ENCODE measurements at places on chromosomes 2 and 18.

- DNase-seq, result no peak
Measured at GRCh38 chr2:12057436-12058166, 311.2 kb downstream of the LPIN1 start.

GRCh38 chr2:9378433-9379390 is 44.6 kb downstream of the ITGB1BP1 start:
- no peak for DNase-seq

GRCh38 chr18:70301667-70302066 is 12.8 kb downstream of the SOCS6 start:
- DNase-seq, result no peak

GRCh38 chr2:226002438-226002837 is 602.9 kb downstream of the NYAP2 start:
- peak; percentile 14 for DNase-seq

DNA sequence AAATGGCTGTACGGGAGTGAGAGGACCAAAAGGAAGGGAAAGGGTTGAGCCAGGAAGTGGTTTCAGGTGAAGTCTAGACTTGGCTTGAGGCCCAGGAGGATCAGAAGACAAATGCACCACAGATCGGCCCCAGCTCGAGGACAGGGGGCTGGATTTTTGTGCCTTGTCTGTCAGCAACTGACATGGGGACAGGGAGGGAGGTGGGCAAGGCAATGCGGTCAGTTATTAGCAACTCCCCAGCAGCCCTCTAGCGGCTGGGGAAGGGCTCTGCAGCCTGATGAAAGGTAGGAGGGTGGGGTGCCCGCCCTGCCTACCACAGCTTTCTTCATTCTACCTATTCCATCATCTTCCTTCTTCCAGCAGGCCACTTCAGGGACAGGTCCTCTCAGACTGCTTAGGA is 50.0 kb downstream of the CPO start:
- DNase-seq, result no peak

DNA sequence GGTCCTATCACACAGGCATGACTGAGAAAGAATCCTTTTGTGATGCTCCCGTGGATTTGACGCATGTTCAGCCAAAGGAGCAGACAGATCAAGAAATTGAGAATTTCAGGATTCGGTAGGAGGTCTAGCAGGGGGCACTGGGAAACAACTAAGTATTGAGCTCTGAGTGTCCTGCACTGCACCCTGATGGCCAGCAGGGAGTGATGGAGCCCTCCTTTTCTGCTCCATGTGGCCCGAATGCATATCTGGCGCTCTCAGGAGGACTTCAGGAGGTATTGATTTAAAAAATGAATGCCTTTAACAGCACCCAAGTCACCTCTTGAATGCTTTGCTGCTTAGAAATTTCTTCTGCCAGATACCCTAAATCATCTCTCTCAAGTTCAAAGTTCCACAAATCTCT is 58.0 kb downstream of the ZNF519 start:
- no peak for DNase-seq

DNA sequence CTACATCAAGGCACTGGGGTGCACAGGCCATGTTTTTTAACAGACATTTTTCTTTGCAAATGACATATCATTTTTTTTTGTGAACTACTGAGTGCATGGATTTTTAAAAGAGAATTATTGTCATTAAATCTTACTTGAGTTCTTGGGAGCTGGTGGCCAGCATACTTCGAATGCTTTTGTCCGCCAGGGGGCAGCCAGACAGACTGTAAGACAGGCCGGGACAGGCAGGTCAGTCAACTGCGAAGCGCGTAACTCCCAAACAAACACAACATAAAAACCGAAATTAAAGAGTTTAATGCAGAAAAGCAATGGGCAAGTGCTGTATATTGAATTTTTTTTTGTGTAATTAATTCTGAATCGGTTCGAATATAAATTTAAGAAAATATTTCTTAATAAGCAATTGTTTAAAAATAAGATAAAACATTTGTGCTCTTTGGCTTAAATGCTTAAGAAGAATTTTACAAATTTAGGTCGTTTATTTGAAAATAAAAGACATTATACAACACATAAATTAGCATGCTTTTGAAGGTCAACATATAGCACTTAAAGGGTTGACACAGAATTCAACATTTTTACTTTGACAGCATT is 142.2 kb upstream of the PXDN start:
- peak; percentile 29 for DNase-seq

- no peak for DNase-seq
Measured at GRCh38 chr2:18551623-18552022, 8.8 kb downstream of the RDH14 start.

DNA sequence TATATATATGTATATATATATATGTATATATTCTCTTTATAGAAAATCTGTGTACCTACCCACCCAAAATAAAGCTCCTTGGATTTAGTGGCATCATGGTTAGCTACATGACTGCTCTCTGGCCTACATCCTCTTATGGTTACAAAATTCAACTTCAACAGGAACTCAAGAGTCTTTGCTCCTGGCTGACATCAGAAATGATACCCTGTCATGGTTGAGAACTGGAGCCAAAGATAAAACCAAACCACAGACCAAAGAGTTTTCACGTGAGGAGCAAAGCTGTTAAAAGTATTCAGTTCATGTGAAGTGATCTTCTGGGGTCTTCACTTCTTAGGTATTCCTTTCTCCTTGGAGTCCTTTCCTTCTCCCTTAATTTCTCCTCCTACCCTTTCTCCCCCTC is 476.3 kb downstream of the SOX11 start:
- DNase-seq, result no peak

GRCh38 chr2:144582651-144583380 is 62.9 kb upstream of the ZEB2 start:
- DNase-seq, result no peak

GRCh38 chr2:30915486-30915885 is 108.2 kb upstream of the CAPN13 start:
- no peak for DNase-seq

DNA sequence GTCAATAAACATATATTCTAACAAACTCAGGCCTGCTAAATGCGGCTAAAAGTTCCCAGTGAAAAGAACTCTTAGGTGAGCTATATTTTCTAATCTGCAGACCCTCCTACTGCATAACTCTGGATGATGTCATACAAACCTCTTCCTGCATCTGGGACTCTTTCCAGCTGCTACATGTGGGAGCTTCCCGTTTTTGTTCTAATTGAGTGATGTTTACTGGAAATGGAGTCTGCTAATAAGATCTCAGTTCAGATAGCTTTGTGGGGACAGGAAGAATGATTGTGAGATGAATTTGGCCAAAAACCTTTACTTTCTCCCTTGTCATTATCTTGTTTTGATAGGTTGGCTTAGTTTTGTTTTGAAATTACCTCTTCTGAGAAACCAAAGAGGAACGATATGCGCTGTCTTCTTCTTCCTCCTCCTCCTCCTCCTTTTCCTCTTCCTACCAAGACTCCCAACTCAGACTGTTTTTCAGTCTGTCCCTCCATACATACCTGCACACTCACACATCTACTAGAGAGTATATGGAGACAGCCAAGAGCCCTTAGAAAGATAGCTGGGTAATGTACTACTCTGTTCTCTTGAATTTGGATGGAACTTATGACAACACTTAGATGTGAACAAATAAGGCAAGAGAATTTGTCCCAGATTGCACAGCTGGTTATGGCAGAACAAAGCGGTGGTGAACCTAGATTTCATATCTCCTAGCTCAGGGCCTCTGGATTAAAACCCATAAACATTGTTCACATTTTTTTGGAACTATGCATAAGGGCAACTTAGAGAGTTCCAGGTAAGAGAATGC is 39.8 kb upstream of the AAK1 start:
- DNase-seq, result peak; percentile 41

DNA sequence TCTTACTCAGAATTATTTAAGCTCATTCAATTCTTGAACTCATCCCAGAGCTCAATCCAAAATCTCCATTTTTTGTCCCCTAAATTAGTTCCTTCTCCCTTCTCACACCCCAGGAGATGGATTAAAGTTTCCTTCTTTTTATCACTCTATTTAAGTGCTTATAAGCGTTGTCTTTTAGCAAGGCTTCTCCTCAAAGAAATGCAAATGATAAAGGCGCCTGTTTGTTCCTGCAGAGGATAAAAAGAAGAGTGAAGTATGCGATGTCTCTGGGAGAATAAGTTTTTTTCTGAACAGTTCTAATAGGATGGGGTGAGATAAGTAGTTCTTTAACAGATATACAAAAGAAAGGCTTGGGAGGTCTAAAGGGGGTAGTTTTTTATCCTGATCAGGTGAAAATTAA is 303.3 kb downstream of the CNTNAP5 start:
- no peak for DNase-seq

DNA sequence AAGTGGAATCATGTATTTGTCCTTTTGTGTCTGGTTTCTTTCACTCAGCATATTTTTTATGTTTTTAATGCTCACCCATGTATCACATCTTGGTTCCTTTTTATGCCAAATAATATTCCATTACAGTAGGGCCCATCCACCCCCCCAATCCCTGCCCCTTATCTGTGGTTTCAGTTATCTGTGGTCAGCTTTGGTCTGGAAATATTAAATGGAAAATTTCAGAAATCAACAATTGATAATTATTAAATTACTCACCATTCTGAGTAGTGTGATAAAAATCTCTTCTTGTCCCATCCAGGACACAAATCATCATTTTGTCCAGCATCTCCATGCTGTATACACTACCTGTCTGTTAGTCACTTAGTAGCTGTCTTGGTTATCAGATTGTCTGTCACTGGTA is 66.7 kb downstream of the BIRC6 start:
- no peak for DNase-seq

- DNase-seq, result no peak
Measured at GRCh38 chr2:163182764-163183354, 344.3 kb upstream of the KCNH7 start.

GRCh38 chr2:220127311-220127710 is 499.9 kb downstream of the SLC4A3 start:
- peak; percentile 36 for DNase-seq

DNA sequence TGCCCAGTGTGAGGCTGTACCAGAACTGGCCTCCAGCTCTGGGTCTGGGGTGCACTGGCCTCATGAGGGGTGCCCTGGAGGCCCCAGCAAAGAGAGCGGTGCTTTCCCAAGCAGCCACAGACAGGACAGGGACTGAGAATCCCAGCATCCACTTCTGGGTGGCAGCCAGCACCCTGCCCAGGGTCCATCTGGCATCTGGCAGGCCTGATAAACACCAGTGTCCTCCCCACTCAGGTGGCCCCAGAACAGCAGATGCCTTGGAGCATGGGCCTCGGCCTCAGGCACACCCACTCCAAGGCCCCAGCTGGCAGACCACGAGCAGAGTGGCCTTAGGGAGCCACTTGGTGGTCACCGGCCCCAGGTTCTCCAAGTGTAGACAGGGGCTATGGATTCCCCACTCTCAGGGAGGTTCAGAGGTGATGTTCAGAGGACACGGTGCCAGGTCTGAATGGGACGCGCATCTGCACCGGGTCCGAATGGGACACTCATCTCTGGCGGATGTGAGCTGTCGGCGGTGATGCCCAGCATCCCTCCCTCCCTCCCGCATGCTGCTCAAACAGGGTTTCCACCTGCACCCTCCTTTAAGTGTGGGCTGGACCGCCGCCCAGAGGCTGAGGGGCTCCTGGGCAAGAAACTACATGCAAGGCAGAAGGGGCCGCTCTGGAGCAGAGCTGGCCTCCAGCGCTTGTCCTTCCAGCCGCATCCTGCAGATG is 82.2 kb upstream of the GPC1 start:
- no peak for DNase-seq

DNA sequence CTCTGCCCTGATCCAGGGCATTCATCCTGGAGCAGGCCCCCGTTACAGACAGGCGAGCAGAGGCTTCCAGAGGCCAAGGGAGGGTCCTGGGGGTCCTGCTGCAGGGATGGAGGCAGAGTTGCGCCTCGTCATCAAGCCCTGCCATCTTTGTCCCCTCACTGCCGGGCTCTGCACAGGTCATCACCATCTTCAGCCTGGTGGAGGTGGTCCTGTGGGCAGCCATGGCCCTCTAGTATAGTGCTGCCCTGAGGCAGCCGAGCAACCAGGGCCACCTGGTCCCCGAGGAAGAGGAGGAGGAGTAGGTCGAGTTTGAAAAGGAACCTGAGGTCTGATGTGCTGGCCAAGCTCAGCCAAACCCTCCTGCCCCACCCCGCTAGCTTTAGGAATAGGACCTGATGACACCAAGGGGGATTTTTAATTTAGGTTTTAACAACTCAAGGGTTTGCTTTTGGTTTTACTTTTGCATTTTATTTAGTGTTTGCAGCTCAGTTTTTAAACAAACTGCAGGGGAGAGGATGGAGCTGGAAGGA is 8.8 kb upstream of the ALPI start:
- DNase-seq, result no peak

DNA sequence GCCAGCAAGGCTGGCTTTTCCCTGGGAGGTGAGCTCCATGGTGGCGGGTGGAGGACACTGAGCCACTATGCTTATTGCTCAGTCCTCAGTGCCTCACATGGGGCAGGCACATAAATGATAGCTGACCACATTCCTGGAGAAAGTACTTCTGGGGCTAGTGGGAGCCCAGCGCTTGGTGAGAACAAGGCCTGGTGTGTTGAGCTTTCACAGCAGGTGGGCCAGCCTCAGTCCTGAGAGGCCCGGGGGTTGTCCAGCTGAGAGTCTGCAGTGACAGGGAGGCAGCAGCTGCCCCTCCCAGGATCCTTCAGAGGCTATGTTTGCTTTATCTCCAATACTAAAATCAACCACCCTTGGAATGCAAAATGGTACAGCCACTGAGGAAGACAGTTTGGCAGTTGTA is 217.7 kb downstream of the ZBTB7C start:
- DNase-seq, result no peak

DNA sequence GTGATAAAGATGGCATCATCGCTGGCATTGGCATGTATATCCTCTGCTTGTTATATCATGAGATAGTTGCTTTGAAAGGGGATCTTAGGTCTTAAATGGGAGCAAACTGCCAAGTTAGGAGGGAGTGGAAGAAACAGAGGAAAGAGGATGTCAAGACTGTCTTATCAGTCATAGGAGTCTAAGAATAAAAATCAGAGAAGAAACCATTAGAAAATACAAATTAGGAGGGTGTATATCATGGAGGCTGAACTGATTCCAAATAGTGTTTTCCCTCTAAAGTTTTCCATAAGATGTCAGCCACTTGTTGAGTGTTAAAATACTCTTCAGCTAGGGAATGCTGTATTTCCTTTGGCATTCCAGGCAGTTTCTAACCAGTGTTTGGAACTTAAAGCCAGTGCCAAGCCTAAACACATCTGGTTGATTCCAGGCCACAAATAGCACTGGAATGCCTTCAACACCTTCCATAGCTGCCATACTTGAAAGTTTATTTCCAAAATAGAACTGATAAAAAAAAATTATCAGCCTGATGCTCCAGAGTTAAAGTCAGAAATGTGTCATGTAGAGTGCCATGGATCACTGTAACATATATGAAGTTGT is 129.4 kb downstream of the ZEB2 start:
- no peak for DNase-seq

GRCh38 chr18:62452280-62452831 is 70.5 kb upstream of the ZCCHC2 start:
- no peak for DNase-seq

GRCh38 chr2:152815634-152816257 is 97.3 kb downstream of the ARL6IP6 start:
- no peak for DNase-seq

GRCh38 chr2:158197940-158198339 is 96.3 kb downstream of the UPP2 start:
- no peak for DNase-seq

DNA sequence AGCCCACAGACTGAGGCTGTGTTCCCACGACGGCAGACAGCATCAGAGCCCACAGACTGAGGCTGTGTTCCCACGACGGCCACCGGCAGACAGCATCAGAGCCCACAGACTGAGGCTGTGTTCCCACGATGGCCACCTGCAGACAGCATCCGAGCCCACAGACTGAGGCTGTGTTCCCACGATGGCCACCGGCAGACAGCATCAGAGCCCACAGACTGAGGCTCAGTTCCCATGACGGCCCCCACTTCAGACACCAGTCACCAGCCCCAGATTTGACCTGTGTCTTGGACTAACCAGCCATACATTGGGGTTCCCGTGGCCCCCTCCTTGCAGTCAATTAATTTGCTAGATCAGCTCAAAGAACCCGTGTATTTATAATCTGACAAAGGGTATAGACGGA is 57.8 kb upstream of the SNTG2 start:
- no peak for DNase-seq
